Jurkat, Clone E6-1 (cell line): ENCODE measurements at places on chromosomes 2 and 18.
A peak's percentile ranks its signal among the peaks of the same experiment; 100 is the strongest.

GRCh38 chr2:120206022-120206581 lies 17.1 kb downstream of the TMEM185B start:
- no peak for DNase-seq

DNA sequence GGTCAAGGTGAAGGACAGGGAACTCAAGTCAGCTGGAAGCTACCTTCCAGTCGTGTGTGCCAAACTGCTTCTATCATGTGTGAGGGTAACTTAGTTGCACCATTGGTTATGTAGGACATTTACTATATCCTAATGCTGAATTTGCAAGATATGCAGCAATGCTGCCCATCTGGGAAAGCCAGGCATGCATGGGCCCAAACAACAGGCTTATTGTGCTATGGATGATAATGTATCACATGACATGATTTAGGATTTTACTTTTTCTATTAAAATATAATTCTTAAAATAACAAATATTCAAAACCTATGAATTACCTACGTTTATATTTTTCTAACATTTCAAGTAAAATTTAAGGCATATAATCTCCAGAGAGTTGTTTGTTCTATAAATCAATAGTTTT lies 35.9 kb downstream of the B4GALT6 start:
- DNase-seq: no peak

GRCh38 chr2:174711206-174711605 lies 53.1 kb downstream of the CHRNA1 start:
- no peak for DNase-seq

GRCh38 chr18:60982329-60982695 lies 350.9 kb upstream of the CDH20 start:
- DNase-seq: no peak

GRCh38 chr2:60054571-60055340 lies 498.7 kb downstream of the BCL11A start:
- DNase-seq: no peak

- DNase-seq: no peak
Observed at GRCh38 chr2:16666449-16666801, 791 bp upstream of the CYRIA start.

- DNase-seq: no peak
Observed at GRCh38 chr18:58462975-58463374, 165.9 kb downstream of the ALPK2 start.

- no peak for DNase-seq
Observed at GRCh38 chr2:47460766-47461165, 57.8 kb downstream of the MSH2 start.

DNA sequence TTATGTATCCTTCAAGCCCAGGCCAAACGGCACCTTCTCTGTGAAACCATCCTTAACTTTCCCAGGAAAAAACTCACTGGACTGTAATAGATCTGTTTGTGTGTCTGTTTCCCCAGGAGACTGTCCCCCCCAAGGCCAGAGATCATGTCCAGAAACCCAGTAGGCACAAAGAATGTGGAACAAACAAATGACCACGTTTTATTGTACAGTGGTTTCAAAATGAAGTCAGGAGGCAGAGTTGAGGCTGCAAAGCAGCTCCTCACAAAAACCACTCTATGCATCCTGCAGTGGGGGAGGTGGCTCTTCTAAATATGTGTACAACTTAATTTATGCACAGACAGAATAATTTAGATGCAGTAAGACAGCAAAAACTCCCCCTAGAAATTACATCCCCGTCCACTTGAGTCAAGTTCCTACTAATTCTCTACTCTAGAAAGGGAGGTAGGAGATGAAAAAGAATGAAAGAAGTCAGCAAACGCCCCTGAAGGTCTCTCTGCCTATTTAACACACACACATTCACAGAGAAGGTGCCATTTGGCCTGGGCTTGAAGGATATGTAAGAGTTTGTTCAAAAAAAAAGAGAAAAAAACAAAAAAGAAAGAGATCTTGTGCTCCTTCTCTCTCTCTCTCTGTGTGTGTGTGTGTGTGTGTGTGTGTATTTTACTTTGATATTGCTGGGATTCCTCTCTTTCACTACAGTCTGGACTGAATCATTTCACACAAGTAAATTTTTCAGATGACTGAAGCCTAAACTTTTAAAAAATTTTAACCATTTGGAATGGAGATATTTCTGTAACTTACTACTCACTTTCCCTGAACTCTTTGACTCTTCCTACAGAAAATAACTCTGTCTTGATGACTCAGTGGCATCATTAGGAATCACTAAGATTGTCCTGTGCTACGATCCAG lies 19.5 kb downstream of the BCL2 start:
- no peak for DNase-seq

GRCh38 chr2:151114874-151115273 lies 146.8 kb downstream of the RBM43 start:
- DNase-seq: no peak

DNA sequence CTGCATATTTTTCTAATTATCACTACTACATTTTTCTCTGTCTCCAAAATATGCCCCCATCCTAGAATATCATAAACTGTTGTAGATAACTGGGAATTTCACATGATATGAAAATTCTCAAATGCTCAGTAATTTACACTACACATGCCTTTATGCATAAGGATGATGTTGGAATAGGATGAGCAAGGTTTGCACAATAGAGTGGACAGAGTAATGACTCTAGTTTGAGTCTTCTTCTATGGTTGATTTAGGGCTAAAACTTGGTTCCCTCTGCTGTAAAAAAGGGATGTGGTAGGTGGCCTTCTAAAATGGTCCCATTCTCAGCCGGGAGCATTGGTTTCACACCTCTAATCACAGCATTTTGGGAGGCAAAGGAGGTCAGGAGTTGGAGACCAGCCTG lies 129.9 kb downstream of the BCL11A start:
- DNase-seq: no peak

DNA sequence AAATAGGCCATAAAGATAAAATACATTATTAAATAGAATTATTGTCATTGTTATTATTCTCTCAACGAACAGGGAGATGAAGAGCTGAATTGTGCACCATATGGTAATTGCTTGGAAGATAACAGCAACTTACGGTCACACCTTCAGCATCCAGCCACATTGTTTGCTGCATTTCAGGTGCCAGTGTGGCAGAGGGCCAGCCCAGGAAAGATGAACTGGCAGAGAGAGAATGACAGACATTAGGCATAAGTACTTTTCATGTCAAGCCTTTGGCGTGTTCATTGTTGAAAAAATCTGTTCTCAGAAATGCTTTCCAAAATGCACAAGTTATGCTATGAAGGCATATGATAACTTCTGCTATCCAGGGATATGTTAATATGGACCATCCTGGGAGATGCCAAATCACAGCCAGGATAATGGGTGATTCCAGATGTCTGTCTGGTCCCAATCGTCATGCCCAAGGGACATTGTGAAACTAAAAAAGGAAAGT lies 748.6 kb upstream of the PIK3C3 start:
- no peak for DNase-seq

DNA sequence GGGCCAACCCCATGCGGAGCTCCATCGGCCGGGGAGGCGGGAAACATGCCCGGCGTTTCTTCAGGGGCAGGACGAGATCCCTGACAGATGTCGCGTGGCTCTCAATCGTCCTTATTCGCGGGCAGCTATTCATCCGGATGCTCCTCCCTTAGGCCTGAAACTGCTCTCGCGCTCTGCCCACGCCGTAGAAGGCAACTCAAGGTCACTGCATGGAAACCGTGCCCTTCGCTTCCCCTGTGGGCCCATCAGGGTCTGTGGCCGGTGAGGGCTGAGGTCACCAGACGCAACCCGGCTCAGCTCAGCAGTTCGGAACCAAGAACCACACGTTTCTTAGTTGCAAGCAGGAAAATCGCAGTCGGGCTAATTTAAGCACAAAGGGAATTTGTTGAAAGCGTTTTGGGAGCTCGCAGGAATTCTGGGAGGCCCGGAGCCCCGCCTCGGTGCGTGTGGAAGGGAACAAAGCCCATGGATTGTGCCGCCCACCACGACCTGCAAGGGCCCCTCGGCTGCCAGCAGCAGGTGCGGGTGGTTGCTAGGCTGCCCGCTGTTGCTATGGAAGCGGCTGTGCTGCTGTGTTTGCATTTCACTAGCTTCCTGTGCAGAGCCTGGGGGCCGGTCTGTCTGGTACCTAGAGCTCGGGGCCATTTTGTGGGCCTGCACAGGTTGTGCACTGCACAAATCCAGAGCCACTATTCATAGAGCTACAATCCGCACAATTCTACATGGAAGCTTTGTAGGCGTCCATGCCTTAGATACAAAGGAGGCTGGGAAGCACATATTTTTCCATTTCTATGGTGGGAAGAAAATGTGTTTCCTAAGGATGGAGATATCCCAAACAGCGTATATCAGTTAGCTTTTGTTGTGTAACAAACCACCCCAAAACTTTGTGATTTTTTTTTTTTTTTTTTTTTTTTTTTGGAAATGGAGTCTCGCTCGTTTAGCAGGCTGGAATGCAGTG lies 6.0 kb upstream of the ALLC start:
- peak; percentile 88 for DNase-seq

DNA sequence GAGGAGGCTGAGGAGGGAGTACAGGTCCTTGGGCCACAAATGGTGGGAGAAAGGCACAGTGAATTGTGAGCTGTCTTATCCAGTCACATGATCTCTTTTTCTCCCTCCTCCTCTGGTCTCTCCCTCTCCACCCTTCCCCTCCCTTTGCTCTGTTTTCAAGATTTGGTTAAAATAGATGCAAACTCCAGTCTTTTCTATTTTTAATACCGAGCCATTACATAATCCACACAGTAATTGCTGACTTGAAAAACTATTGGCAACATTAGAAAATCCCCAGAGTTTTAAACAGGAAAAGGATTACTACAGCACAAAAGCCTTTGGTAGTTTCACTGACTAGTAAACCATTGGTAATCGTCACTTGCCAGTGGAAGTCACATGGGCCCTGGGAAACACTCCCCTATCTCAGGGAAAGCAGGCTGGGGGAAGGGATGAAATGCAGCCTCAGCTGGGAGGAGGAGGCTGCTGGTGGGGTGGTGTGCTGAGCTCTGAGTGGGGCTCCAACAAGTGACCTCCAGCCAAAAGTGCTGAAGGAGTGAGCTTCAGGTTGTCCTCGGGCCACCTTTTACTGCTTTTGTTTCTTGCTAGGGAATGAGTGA lies 57.4 kb upstream of the PCBP1 start:
- no peak for DNase-seq

GRCh38 chr2:68366083-68366560 lies 1.0 kb downstream of the PLEK start:
- no peak for DNase-seq

DNA sequence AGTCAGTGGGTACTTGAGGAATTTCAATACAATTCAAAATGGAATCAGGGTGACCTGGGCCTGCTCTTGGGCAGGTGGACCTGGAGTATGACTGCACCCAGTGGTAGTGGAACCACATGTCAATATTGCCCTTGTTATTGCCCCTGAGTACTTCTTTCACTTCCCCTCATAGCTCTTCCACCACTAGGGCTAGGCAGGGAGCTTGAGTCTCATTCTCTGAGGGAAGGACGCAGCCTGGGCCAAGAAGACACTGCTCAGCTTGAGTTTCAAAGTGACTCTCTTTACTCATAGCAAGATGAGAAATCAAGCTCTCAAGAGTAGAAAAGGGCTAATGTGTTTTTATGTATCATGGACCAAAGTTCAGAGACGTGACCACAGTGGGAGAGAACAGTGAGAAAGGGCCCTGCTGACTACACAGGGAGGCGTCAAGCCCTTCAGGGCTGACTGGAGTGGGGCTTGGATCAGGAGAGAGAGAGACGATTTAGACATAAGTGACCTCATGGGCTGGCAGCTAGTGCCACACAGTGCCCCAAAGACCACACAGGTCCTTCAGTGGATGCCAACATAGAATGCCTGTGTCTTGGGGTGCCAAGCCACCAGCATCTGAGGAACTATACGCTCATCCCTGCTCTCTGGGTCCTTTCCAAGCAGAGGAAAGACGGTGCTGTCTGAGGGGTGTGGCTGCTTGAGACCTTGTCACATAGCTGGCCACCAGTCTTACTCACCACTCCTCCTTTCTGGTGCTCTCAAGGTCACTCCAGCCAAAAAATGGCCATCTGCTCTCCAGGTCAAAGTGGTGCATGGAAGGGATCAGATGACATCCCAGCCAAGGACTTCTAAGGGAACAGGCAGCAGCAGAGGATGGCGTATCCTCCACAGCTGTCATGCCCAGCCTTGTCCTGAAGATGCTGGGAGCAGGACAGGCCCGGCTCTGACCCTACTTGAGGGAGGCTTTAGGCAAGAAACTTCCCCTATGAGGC lies 13.0 kb downstream of the PTMA start:
- DNase-seq: no peak

GRCh38 chr2:99852376-99852934 lies 289.9 kb downstream of the AFF3 start:
- DNase-seq: no peak

- no peak for DNase-seq
Observed at GRCh38 chr2:126860385-126860784, 38.3 kb upstream of the TEX51 start.

GRCh38 chr2:152078662-152079061 lies 20.2 kb downstream of the CACNB4 start:
- no peak for DNase-seq

DNA sequence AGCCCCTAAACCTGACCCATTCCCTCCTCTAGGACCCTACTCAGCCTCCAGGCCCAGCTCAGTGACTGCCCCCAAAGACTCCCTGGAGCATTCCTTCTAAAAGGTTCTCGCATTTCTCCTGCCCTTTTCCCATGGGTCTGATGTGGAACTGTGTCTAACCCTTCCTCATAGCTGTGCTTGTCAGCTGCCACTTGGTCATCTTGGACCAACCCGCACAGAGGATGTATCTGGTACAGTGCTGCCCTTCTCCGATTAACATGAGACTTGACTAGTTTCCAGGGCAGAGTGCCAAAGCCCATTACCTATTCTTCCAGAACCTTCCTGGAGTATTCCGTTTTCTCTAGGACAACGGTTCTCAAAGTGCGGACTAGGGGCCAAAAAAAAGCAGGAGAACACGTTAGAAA lies 518 bp upstream of the NFU1 start:
- DNase-seq: no peak
